ENCODE measurements at places on chromosomes 3 and 15.

DNA sequence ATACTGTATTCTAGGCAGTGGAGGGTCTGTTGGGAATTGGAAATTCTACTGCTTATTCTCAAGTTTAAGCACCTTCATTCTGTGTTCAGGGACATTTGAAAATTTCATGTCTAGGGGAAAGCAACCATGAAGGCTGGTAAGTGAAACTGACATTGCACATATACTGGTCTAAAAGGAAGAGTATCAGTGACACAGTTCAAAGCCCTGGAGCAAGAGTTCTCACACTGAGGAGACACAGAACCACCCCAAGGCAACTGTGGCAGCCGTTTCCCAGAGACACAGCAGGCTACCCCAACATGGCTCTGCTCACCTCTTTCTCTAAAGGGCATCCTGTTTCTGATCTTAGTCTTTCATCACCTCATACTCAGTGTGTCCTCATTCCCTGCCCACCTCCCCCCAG lies 67.5 kb downstream of the KCNMB2 start:
- no peak for DNase-seq

DNA sequence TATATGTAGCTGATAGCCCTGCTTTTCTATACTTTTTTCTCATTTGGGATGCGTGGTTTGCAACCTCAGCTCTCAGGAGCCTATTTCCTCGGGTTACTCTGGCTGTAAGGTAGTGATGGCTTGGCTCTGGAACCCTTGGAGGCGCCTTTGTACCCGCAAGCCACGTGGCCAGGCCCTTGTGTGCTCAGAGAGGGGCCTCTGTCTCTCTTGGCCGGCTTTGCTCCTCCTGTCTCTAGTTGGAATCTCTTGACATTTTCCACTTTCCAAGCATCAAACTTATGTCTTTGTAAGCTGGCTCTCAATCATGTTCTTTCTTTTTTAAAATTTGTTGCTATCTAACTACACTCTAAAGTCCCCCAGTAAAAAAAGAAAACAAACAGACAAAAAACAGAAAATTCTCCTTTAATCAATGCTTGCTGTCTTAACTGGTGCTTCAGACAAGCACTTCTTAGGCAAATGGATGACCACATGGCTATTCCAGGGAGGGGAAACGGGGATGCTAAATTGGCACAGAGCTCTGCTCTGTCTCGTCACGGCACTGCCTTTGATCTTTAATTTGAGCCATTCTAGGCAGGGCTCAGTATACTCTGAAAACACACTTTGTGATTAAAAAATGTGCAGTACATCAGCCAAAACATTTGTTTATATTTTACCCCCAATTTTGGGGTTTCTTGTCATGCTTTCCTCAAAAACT lies 180.4 kb upstream of the NR2E3 start:
- DNase-seq, result peak; percentile 80

DNA sequence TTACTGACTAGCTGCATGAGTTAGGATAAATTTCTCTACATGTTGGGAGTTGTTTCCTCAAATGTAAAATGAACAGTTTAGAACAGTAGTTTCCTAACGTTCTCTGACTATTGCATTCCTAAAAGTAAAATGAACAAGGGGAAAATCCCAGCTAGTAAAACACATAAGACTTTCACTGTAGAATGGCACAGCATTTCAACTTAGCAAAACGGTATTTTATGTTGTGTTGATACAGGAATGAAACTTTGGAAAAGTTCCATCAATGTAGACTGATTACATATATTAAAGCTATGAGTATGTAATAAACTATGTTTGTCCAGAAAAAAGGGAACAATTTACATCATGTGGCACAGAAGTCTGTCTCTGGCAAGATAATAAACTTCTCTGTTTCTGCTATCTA lies 297.4 kb upstream of the EPHA3 start:
- no peak for DNase-seq

DNA sequence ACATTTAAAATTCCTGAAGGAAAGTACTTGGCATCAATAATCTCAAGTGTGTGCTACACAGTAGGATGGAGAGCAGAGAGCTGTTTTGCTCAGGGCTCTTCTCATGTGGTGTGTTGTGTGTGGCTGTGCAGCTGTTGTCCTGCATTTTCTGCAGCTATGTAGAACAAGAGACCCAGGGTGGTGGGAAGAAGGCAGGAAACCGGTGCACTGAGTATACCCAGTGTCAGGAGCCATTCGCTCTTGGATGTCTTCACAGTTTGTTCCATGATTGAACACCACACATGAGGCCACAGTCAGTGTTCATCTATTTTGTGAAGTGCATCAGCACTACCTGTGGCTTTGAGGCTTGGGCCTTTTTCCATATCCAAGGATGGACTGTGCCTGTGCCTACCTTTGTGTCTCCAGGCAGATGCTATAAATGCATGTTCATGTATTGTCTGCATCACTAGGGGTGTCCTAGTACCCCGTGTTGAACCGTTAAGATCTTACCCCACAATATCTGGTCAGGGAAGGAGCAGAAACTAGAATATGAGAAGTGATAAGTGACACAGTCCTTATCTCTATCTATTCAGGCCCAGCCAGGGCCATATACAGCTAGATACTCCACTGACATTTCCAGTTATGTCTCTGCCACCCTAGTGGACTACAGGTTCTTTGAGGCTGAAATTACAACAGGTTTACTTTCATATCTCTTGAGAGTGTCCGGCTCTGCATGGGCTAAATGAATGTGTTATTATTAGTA lies 194.3 kb downstream of the NR2F2 start:
- no peak for DNase-seq

GRCh38 chr3:5809586-5810246 lies 622.2 kb downstream of the EDEM1 start:
- peak; percentile 76 for DNase-seq

GRCh38 chr3:12557473-12558100 lies 700 bp downstream of the MKRN2 start:
- DNase-seq, result peak; percentile 36

DNA sequence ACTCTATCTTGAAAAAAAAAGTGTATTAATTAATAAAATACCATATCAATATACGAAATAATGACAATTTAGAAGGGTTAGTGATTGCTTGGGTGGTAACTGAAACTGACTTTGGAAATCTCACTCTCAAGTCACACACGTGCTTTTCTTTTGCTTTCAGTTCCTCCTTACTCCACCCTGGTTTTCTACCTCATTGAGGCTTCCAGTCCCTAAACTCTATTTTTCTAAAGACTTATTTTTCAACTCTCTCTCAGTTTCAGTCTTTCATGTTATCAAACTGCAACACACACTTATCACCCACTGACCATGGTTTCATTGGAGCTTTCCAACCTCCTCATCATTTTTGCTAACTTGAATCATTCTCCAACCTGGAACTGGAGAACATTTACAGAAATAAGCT lies 23.5 kb downstream of the IL12A start:
- no peak for DNase-seq

- DNase-seq, result no peak
Measured at GRCh38 chr15:98712845-98713584, 64.7 kb downstream of the IGF1R start.

DNA sequence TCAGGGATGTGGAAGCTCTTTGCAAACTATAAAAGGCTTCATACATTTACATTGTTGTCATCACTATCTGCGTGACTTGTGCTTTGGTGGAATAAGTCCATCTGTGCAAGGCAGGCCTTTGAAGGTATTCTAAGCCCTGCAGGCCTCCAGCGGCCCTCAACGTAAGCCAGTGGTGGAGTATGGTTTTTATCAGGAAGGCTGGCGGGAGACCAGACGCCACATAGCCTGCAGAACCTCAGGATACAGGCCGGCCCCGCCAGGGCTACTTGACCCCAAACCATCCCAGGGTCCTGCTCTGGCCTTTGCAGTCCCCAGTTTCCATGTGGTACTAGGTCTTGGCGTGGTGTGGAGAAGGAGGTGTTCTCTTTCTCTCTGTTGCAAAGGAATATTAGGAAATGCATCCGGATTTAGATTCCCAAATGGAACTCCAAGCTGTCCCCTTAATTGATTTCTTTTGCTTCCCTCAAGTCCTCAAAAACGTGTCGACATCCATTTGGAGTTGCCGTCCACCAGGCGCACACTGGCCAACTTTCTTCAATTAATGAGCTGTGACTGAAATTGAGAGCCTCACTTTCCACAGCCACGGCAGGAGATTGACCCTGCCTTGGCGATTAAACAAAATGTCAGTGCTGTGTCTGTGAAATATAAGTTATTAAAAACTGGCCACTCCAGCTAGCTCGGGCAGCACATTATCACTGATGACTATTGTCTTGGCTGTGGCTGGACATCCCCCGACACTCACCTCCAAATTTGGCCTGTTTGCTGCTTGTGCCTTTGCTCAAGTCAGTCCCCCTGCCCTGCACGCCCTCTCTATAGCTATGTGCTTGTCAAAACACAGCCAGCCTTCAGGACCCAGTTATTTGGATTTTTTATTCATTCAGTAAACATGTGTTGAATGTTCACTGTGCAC lies 239.8 kb upstream of the TLE3 start:
- DNase-seq, result peak; percentile 61

DNA sequence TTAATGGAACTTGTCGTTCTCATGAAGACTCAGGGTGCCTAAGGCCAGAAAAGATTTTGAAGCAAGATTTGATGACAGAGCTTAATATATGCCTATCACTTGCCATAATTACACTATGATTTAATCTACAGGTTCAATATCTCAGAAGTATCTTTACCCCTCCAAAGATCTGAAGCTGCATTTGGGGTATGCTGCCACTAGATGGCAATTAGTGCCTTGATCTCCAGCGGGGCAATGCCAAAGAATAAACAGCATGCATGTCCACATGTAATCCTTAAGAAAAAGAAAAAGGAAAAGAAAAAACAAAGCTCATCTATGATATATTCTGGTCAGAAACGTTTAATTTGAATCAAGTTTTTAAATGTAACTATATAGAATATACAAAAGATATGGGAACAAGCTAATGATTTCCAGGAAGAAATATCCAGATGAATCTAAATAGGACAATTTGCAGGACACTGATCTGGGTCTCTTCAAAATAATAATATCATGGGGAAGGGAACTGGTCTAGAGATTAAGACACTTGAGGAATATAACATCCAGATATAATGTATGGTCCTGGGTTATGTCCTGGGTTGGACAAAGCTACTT lies 55.0 kb upstream of the SOX14 start:
- DNase-seq, result no peak

GRCh38 chr15:85073556-85074194 lies 92.0 kb downstream of the PDE8A start:
- DNase-seq, result no peak

- no peak for DNase-seq
Measured at GRCh38 chr15:59972241-59972640, 31.9 kb upstream of the FOXB1 start.

GRCh38 chr15:63896336-63897115 lies 62.8 kb upstream of the HERC1 start:
- no peak for DNase-seq

GRCh38 chr15:80856809-80857377 lies 77.7 kb downstream of the CEMIP start:
- peak; percentile 85 for DNase-seq

DNA sequence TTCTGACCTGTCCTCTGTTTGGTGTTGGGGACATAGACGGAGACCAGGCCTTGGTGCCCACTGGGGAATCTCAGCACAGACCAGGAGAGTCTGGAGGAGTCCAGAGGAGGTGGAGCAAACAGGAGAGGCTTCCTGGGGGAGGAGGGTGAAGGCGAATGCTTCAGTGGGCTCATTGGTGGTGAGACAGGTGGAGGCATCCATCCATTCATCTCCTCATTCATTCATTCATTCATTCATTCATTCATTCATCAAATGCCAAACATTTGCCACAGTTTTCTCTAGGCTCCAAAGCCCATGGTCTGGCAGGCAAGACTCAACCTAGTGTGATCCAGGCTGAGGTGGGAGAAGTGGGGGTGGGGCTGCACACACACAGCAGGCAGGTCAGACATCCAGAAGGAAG lies 7.9 kb upstream of the LINGO1 start:
- no peak for DNase-seq

GRCh38 chr3:89560568-89560967 lies 453.1 kb downstream of the EPHA3 start:
- no peak for DNase-seq

Data from tongue (tissue), 3 donors.